Neural progenitor cell (in vitro differentiated cells): ENCODE measurements at places on chromosomes 5 and 9. TPM values are rescaled to one million over a fixed set of nuclear protein-coding genes. Genes with fewer than 3 reads are reported as not detected.

NOXA1 gene
- total RNA-seq, result 0.39 and 0.65 TPM in 2 replicates

DNA sequence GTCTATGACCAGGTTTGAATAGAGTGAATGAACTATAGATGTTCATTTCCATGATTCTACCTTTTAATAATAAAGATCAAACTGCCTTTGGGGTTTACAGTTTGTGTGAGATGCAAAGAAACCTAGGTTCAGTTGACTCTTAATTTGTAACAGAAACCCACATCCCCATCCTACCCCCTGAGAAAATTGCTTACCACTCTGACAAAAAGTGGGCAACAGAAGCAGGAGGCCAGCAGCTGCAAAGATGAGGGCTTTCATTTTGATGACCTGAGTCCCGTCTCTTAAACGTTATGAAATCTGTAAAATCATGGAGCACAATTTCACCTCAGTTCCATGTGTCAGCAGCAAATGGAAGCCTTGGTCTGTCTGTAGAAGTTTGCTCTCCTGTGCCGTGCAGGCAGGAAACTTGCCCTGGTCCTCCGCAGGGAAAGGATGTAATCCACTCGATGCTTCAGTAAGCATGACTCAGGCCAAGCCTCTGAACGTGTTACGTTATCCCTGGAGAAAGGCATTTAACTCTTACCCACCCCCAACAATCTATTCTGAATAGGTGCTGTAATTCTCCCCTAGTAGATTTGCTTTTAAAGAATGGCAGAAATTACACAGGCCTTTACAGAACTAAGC, at the start of gene F2RL2:
Gene F2RL2 (minus strand): TSS at position 431 of the 624 bp plus-strand sequence. CDS start 173 bp downstream, at position 258.
- peak; percentile 76 for DNase-seq

DNA sequence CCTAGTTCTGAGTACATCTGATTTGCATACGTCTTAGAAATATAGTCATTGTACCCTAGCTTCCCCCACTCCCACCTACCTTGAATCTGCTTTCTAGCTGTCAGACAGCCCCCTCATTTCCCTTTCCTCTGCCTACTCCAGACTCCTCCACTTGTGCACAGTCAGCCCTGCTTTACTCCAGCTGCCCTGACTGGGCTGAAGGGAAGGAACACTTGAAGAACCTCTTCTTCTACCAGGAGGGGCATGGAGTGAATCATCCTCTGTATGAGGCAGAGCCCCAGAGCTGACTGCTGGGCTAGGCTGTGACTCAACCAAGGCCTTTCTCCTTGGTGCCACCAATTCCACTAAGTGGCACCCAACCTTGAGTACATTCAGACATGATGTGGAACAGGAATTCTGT, 18.1 kb upstream of the ZFR start:
- no peak for DNase-seq

KIF27 gene
- 13.0 and 16.4 TPM in 2 replicates for total RNA-seq

GRCh38 chr9:134978272-134978671, 60.6 kb upstream of the FCN1 start:
- no peak for DNase-seq

DNA sequence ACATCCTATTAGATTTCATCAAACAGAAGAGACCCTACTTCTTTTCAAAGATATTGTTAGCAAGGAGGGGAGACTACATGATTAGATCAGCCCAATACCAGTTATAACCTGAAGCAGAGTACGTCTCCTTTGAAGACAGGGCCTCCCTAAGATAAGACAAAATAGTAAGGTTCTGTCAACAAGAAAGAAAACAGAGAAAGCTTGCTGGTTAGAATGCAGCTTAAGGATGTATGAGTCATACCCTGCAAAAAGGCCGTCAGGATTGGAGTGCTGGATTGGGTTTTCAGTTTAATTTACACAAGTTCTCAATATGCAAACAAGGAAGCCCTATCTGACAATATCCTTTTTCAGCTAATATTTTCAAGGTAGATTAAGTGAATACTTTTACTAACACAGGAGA, 1581.2 kb upstream of the WWC1 start:
- DNase-seq, result no peak

CER1 gene
- total RNA-seq, result 0.11 TPM in 1 of 2 replicates, not detected in the other

GRCh38 chr5:69105996-69106906, 12.4 kb downstream of the SLC30A5 start:
- no peak for DNase-seq
